Dermis microvascular lymphatic vessel endothelial cell (primary cell): ENCODE measurements at places on chromosomes 6 and 20. TPM values are rescaled to one million over a fixed set of nuclear protein-coding genes. Genes with fewer than 3 reads are reported as not detected.
A peak's percentile ranks its signal among the peaks of the same experiment; 100 is the strongest.

DNA sequence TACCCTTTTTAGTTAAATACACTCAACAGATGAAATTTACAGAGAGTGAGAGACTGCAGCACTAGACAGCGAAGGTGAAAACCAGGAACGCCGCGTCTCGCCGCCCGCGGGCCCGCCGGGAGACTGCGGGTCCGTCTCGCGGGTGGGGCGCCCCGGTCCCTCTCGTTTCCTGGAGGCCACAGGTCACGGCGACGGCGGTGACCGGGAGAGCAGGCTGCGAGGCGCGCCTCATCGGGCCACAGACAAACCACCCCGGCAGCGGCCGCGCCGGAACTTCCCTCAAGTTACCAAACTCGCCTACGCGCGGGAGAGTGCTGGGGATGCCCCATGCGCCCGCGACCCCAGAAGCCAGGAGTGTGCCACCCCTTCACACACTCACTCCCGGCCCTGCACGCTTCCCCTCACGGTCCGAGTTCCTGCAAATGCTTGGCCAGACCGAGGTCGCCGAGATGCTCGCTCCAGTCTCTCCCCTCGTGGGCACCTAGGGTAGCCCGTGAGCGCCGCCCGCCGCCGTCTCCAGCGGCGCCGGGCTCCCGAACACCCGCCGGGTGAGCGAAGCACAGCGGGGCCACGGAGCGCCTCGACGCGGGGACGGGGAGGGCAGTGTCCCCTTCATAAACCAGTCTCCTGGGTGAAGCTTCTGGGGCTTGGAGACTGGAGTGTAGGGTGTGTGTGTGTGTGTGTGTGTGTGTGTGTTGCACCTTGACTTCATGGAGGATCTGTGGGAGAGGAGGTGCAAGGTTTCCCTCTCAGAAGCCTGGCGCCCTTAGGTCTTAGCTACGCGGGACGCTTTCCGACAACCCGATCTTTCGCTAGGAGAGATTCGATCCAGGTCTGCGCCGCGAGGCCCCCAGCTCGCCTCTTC lies 1.4 kb downstream of the BACH2 start:
- no peak for DNase-seq

DNA sequence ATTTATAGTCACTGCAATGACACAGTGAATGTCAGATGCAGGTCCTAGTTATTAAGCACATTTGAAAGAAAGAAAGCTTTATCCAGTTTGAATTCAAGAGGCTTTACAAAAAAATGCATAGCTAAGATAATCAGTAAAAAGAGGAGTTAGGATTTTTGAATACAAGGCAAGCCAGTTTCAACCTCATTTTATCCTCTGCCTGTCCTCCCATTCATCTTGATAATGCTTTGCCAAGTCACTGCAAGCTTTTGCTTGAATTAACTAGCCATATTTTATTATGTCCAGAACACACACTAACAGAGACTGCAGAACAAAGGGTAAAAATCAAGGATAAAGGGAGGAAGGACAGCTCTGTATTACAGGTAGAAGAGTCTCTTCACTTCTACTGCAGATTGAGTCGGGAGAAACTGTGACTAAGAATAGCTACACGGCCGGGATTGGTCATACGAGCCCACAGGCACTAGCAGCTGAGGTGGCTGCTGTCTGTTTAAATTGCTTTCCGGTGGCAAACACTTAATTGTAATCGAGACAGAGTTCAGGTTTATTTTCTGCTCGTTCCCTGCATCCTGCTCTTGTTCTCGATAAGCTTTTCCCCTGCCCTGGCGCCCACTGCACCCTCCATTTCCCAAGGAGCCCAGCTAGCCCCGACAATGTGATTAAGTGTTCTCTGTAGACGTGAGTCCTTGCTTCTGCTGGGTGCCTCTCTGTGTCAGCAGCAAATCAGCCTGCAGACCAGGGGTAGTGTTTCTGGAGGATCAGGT lies 30.5 kb upstream of the AKAP12 start:
- DNase-seq: no peak

DNA sequence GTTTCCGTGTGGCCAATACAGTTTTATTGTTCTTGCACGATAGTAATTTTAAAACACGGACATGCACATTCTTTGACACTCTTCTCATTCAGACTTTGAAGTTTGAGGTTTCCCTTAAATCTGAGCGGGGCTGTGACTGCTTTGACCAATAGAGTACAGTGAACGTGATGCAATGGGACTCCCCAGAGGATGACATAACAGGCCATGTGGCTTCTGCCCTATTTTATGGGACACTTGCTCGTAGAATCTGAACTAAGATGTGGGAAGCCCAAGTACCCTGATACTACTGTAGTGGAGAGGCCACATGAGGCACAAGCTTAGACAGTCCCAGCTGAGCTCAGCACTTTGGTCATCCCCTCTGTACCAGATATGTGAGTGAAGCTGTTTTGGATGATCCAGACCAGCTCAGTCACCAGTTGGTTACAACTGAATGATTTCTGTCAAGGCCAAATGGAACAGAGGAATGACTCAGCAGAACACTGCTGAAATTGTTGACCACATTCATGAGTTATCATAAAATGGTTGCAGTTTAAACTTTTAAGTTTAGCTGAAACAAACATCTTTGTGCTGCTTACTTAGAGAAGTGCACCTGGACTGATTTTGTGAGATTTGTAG lies 279.4 kb downstream of the RFPL4B start:
- DNase-seq: no peak

GRCh38 chr6:30213667-30213956 lies 406 bp upstream of the TRIM26 start:
- no peak for DNase-seq

GRCh38 chr20:55456316-55456940 lies 548.9 kb downstream of the CBLN4 start:
- no peak for DNase-seq

- DNase-seq: no peak
These were observed 99.1 kb downstream of the DLGAP4 start for GRCh38 chr20:36405255-36405654.

GRCh38 chr20:59455402-59456341 lies 148.7 kb upstream of the PHACTR3 start:
- peak; percentile 9 for DNase-seq

DNA sequence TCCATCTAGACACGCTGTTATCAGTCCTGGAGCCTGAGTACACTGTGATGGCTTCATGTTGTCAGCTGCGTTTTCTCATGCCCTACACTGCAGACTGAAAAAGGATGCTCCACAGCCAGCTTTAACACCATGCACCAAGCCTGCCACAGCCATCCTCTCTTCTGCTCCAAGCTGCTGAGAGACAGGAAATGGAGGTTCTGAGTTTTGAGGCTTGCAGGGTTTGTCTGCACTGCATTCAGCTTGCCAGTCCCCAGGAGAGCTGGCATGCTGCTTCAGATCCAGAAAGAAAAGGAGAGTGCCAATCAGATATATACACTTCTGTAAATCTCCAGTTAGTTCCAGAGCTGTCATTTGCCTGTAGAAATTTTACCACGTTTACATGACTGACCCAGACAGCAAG lies 550.7 kb upstream of the FLRT3 start:
- DNase-seq: no peak

DNA sequence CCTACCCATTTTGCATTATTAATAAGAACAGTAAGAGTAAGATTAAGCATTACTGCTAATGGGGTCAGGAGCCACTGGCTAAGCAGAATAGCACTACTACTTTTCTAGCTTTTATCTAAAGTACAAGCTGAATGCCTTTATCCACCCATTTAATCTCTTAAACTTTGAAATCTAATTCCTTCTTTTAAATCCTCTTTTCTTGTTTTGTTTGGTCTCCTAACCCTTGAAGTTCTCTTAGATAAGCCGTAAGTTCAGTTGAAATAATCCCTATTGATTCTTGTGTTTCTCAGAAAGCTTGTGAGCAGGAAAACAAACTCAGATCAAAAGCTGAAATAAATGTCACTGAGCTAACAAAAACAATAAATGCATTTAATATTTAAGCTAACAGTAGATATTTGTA lies 380.2 kb downstream of the TBC1D32 start:
- no peak for DNase-seq

DNA sequence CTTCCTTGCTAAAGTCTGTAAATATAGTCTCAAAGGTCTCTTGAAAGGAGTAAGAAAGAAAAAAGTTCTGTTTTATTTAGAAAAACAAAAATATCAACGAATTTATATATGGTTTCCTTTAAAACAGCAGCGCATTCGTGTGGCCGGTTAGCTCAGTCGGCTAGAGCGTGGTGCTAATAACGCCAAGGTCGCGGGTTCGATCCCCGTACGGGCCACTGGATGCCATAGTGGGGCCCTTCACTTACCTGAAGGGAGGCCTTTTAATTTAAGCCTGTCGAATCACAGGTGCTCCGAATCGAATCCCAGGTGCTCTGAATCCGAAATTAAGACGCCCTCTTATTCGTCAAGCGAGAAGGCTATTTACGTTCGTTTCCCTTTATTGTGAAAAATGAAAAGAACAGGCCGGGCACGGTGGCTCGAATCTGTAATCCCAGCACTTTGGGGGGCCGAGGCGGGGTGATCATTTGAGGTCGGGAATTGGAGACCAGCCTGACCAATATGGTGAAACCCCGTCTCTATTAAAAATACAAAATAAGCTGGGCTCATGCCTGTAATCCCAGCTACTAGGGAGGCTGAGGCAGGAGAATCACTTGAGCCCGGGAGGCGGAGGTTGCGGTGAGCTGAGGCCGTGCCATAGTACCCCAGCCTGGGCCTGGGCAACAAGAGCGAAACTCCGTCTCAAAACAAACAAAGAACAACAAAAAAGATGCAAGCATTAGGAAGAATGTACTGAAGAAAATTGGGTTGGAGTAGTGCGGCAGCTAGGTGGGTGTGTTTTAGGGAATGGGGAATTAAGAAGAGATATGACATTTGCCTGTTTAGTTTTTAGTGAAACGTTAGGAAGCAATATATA lies 195.8 kb upstream of the ZNF184 start:
- peak; percentile 52 for DNase-seq

DNA sequence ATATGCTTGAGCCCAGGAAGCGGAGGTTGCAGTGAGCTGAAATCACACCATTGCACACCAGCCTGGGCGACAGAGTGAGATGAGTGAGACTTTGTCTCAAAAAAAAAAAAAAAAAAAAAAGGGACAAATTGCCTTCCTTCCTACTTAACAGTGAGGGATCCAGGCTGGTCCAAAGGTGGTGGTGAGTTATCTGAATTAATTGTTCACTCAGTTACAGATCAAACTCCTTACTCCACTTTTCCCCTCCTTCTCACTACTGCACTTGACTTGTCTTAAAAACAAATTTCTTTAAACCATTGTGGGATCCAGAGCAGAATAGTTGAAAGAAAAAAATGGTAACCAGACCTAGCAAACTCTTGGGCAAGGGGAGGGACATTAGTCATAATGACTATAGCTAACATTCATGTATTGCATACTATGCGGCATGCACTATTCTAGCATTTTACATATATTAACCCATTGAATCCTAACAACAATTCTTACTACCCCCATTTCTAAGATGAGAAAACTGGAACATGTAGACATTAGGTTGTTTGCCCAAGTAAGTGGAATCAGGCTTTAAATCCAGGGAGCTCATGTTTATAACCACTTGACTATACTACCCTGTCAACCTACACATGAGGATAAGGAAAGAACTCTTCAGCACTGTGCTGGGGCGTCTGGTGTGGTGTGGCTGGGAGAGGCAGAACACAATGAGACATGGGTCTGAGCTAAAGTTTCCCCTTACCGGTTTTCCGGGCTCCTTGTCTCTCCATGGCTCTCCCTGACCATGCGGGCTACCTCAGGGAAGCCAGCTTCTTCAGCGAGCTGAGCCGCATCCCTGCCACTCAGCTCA lies 1.5 kb downstream of the GPANK1 start:
- no peak for DNase-seq

DNA sequence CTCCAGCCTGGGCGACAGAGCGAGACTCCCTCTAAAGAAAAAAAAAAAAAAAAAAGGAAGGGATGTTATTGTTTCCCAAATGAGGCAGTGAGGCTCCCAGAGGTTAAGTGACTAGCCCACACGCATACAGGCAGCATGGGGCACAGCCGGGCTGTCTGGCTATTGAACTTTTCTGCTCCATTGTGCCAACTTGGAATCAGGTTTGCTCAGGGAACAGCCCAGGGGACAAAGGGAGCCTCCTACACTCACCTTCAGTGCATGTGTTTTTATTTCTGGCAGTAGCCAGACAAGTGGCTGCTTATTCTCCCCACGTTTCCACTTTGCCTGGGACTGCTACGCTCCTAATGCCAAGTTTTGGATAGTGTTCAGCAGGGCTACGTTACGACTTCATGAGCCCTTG lies 10.7 kb downstream of the ETV7 start:
- no peak for DNase-seq

- no peak for DNase-seq
These were observed 12.1 kb downstream of the EXOC2 start for GRCh38 chr6:680666-681340.

GRCh38 chr20:61437280-61438206 lies 185.5 kb downstream of the CDH4 start:
- no peak for DNase-seq

DNA sequence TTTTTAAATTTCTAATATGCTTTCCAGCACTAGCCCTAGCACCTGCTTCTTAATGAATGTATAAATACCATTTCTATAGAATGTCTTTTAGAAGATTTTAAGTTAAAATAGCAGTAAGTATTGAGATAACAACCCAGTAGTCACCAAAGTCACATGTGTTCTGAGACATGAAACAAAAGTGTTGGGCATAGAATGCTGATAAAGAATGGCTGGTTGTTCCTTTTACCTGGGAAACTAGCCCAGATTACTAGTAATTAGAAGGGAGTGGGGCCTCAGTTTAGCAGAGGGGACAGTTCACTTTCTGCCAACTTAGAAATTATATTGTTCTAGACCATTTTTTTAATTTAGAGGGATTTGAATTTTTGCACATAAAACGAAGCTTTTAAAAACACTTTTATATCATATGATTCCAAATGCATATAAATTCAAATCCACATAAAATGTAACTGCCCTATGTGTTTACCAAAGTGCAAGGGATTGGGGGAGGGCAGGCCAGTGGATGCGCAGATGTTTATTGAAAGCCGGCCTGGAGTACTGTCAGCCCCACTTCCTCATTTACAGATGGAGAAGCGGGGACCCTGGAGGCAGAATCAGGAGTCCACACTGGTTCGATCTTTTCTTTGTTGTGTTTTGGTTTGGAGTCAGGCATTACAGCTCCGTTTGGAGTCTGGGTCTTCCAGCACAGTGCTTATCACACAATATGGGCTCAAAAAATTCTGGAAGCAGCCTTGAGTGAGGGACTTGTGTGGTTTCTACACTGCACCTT lies 139.8 kb downstream of the ZDHHC14 start:
- no peak for DNase-seq

DNA sequence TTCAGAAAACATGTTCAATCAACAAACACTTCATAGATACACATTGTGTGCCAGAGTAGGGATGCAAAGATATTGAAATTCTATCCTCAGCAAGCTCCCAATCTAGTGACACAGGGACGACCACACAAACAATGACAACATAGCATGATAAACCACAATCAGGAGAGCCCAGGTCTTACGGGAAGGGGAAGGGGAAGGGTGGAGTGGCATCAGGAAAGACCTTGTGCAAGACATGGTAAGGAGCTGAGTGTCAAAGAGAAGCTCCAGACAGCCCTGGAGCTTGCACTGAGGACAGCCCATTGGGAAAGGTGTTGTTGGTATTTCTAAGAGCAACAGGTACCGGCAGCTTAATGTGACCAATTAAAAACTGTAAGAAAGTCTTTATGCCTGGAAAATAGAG lies 103.6 kb downstream of the PDE7B start:
- no peak for DNase-seq

The BPIFB4 gene
- not detected in 2 replicates for total RNA-seq

The SPATS1 gene
- not detected in 2 replicates for total RNA-seq

The SLC17A1 gene
- total RNA-seq: not detected in 2 replicates

The SOX18 gene
- 27.2 and 75.7 TPM in 2 replicates for total RNA-seq

The CITED2 gene
- total RNA-seq: 12.6 and 16.3 TPM in 2 replicates

The HCK gene
- not detected in 2 replicates for total RNA-seq

The C6orf163 gene
- total RNA-seq: 0.26 and 0.63 TPM in 2 replicates

The FAM162B gene
- total RNA-seq: 6.2 and 11.1 TPM in 2 replicates

The TRERF1 gene
- total RNA-seq: under 0.01 TPM in 1 of 2 replicates, not detected in the other

The RAD21L1 gene
- total RNA-seq: not detected in 2 replicates

The BNIP5 gene
- not detected in 2 replicates for total RNA-seq
